ENCODE measurements at places on chromosomes 16 and 17. TPM values are rescaled to one million over a fixed set of nuclear protein-coding genes. Genes with fewer than 3 reads are reported as not detected.
A peak's percentile ranks its signal among the peaks of the same experiment; 100 is the strongest.

GRCh38 chr17:2854143-2855055, 58.2 kb downstream of the RAP1GAP2 start:
- no peak for DNase-seq

- DNase-seq, result no peak
Observed at GRCh38 chr17:76154936-76155845, 14.1 kb upstream of the FOXJ1 start.

The LCAT gene
- total RNA-seq, result 1.7 TPM

The KRTAP9-8 gene
- total RNA-seq, result not detected

GRCh38 chr17:17226451-17227265, 10.3 kb downstream of the FLCN start:
- DNase-seq, result no peak

DNA sequence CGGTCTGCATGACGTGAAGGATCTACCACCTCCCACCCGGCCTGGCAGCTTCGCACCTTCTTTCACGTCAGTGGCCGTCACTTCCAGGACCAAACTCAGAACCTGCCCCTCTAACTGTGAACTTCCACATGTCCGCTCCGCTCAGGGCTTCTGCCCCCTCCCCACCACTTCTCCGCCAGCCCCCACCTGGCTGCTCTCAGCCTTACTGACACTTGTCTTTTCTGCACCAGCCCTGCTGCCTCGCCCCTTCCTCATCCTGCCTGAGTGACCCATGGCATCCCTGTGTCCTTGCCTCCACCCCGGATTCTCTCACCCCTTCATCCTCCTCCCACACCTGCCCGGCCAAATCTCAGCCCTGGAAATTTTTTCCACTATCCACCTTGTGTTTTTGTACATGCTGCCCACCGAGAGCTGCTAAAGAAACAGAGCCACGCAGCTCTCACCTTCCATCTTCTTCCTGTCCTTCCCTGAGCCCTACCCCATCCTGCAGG, 14.2 kb downstream of the PIMREG start:
- no peak for DNase-seq

DNA sequence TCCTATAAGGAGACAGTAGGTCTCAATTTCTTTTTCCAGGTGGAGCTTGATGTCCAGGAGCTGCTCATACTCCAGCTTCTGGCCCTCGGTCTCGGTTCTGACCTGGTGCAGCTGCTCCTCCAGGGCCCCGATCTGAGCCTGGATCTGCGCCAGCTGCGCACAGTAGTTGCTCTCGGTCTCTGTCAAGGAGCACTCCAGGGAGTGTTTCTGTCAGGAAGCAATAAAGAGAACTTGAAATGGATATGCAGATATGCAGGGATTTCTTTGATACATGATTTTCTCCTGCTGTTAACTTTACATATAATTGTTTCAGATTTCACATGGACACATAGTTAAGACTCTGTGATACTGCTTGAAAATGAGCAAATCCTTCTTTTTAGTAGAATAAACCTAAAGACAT, 4.7 kb downstream of the KRT25 start:
- DNase-seq, result no peak

The NTN1 gene
- total RNA-seq, result under 0.01 TPM

- no peak for DNase-seq
Observed at GRCh38 chr16:5639531-5639930, 541.9 kb upstream of the EEF2KMT start.

GRCh38 chr17:63490329-63490728, 13.5 kb downstream of the ACE start:
- no peak for DNase-seq

- DNase-seq, result no peak
Observed at GRCh38 chr17:51128076-51128475, 7.4 kb upstream of the SPAG9 start.

- DNase-seq, result no peak
Observed at GRCh38 chr17:81449351-81449750, 54.1 kb downstream of the BAHCC1 start.

- no peak for DNase-seq
Observed at GRCh38 chr16:88762941-88763340, 22.1 kb downstream of the PIEZO1 start.

The ATP2A3 gene
- total RNA-seq, result 0.18 TPM

The HSPB9 gene
- not detected for total RNA-seq

GRCh38 chr16:72884573-72884972, 163.4 kb downstream of the ZFHX3 start:
- no peak for DNase-seq

DNA sequence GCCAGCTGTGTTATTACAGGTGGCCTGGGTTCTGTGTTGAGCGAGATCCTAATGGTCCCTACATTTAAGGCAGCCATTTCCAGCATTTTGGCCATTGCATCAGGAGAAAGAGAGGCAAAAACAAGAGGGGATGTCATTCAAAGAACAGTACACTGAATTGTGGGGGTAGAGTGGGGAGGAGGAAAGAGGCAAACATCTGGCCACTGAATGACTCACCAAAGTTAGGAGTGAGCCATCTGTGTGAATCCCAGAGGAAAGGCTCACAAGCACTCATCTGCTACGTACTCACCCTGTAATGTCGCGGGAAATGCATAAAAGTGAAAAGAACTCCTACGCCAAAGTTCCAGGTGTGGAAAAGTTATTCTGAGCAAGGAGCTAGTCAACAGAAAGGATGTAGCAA, 16.7 kb downstream of the KRABD2 start:
- DNase-seq, result peak; percentile 96

GRCh38 chr17:41452281-41452680, 11.5 kb upstream of the KRT38 start:
- no peak for DNase-seq

DNA sequence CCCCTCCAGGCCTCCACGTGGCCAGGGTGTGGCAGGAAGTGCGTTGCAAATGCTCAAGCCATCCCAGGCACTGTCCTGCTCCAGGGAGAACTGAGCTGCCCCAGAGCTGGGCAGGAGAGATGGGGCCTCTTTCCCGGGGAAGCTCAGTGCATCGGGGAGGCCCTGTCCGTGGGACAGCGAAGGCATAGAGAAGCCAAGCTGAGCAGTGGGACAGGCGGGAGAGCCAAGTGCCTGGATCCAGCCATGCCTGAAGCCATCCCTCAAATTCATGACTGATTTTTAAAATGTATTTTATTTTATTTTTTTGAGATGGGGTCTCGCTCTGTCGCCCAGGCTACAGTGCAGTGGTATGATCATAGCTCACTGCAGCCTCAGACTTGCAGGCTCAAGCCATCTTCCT, 25.4 kb upstream of the SSTR5 start:
- no peak for DNase-seq

DNA sequence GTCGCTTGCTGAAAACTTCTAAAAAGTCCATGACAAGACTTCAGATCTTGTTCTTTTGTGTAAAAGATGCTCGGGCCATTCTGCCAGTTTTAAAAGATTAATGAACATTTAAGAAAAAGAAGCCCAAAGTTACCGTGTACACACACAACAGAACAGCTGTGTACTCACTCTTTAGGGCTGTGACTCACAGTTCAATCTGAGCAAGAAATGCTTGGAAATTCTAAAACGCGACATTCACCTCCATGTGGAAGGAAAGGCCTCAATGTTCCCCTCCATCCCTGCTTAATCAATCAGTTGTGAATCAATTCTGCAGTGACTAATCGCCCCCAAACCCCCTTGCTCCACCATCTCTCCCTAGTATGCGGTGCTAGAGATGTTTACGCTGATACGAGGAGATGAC, 609.9 kb upstream of the SALL1 start:
- peak; percentile 1 for DNase-seq

The HID1 gene
- 0.18 TPM for total RNA-seq

DNA sequence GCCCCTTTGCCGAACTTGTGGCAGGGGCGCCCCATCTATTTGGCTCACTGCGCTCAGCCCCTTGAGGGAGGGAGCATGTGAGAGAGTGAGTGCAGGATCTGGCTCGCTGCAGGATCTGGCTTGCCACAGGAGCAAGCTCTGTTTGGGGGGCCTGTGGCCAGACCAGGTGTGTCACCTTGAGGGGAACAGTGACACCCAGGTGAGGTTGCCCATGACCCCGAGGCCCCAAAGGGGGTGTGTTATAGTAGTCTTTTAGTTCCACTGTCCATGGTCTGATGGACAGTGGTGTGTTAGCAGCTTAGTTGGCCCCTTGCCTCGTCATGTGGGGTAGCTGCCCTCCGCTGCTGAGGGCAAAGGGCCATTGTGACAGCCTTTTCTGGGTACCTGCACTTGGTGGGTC, 41.6 kb downstream of the CCDC42 start:
- no peak for DNase-seq

The STXBP4 gene
- 20.4 TPM for total RNA-seq

GRCh38 chr17:30950669-30951399, 20.0 kb upstream of the RNF135 start:
- peak; percentile 93 for DNase-seq

- no peak for DNase-seq
Observed at GRCh38 chr16:7209598-7209997, 123.0 kb upstream of the RBFOX1 start.

DNA sequence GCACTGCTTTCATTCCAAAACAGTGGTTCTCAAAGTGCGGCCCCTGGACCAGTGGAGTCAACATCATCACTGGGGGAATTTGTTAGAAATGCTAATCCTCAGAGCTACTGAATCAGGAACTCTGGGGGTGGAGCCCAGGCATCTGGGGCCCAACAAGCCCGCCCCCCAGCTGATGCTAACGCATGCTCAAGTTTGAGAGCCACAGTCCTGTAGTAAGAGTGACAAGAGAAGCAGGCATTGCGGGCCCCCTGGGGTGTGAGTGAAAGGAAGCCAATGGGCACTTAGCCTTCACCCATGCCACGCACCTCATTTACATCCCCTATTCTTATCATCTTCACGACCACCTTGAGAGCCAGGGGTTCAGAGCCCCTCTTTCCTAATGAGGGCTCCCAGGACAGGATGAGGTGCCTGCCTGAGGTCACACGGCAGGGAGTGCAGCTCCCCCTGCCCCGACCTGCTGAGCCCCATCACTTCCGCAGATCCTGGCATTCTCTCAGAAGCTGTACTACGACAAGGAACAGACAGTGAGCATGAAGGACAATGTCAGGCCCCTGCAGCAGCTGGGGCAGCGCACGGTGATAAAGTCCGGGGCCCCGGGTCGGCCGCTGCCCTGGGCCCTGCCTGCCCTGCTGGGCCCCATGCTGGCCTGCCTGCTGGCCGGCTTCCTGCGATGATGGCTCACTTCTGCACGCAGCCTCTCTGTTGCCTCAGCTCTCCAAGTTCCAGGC, 9.1 kb downstream of the CA4 start:
- peak; percentile 36 for DNase-seq

- no peak for DNase-seq
Observed at GRCh38 chr16:49661465-49662187, 194.3 kb downstream of the ZNF423 start.

GRCh38 chr16:12898551-12898950, 2.8 kb upstream of the SHISA9 start:
- DNase-seq, result no peak

- DNase-seq, result peak; percentile 45
Observed at GRCh38 chr17:31008374-31009041, 37.7 kb downstream of the RNF135 start.

- DNase-seq, result no peak
Observed at GRCh38 chr16:12265108-12265507, 288.6 kb downstream of the SNX29 start.

GRCh38 chr16:14300705-14301168, 229.6 kb downstream of the MRTFB start:
- DNase-seq, result peak; percentile 85

- DNase-seq, result peak; percentile 36
Observed at GRCh38 chr17:10089196-10089804, 109.1 kb downstream of the GAS7 start.

The SNAI3 gene
- total RNA-seq, result not detected

The TBC1D3B gene
- total RNA-seq, result not detected

DNA sequence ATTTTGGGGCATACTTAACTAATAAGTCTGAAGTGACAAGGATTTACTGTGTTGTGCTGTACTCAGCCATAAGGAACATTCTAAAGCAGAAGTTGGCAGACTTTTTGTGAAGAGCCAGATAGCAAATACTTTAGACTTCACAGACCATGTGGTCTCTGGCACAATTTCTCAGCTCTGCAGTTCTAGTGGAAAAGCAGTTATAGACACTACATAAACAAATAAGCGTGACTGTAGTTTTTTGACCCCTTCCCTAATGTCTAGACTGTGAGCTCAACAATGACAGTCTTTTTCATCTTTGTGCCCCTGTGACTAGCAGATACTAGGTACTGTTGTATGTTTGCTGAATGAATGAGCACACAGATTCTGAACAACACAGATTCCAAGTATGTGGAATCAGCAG, 4.9 kb downstream of the RPAIN start:
- peak; percentile 69 for DNase-seq

- DNase-seq, result no peak
Observed at GRCh38 chr17:1545618-1546017, 17.0 kb downstream of the PITPNA start.

DNA sequence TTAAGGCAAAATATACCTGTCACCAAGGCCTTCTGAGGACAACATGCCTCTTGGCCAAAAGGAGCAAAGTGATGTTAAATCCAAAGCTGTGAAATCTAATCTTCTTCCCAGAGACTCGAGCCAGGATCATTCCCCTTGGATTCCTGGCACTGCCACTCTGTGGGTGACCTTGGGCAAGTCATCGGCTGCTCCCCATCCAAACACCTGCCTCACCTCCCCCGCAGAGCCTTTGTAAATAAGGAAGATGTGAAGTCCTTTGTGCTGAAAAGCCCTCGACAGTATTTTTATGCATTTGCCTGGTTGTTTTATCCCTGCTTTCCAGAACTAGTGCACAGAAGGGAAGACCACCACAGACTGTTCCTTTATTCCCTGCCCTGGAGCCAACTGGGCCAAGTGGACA, 5.4 kb upstream of the CEP295NL start:
- DNase-seq, result no peak

- no peak for DNase-seq
Observed at GRCh38 chr17:17417718-17418181, 59.0 kb upstream of the MED9 start.

- no peak for DNase-seq
Observed at GRCh38 chr16:75763204-75763603, 36.9 kb upstream of the CPHXL start.

The TEKT5 gene
- not detected for total RNA-seq

The SLC16A11 gene
- total RNA-seq, result not detected

GRCh38 chr16:11482946-11483748, 103.6 kb downstream of the LITAF start:
- DNase-seq, result no peak

DNA sequence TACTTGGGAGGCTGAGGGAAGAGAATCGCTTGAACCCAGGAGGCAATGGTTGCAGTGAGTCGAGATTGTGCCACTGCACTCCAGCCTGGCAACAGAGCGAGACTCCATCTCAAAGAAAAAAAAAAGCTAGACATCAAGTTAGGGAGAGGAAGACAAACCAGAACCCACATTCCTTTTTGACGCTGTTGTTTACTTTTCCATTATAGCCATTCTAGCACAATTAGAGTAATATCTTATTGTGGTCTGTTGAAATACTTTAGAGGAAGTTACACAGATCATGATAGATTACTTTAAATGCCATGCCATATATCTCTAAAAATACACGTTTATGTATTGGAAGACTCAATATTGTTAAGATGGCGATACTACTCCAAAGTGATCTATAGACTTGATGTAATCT, 16.5 kb upstream of the ABCC1 start:
- DNase-seq, result no peak

- DNase-seq, result peak; percentile 95
Observed at GRCh38 chr16:19810817-19811731, 73.6 kb downstream of the GPRC5B start.

The CA5A gene
- not detected for total RNA-seq

The MYH13 gene
- total RNA-seq, result not detected

Data from IMR-90 (cell line).